ENCODE measurements at places on chromosomes 1 and 21. TPM values are rescaled to one million over a fixed set of nuclear protein-coding genes. Genes with fewer than 3 reads are reported as not detected.

DNA sequence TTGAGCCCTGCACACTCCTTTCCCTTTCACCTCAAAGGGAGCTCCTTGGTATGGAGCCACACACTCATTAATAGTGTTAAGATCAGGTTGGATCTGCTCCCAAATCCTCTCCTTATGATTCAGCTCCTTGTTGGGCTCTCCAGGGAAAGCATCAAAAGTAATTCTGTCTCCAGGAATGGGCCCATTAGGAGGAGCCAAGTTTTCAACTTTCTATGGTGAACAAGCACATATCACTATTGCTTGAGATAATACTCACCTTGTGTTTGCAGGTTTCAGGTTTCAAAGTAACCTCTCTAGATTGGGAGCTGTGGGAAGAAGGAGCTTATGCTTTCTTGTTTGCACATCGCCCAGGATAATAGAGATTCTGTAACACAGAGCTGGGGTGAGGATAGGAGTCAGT is 164.8 kb downstream of the TNFSF18 start:
- no peak overlapping the region for H3K4me3 ChIP-seq
- no peak for DNase-seq
- H3K4me1 ChIP-seq = peaks cover 19% of the 10 kb centered on the region
- H3K36me3 ChIP-seq = no peaks in the 10 kb centered on the region
- H3K27me3 ChIP-seq = peaks cover 87% of the 10 kb centered on the region

MANEAL gene
- 4.5 TPM for total RNA-seq

DNA sequence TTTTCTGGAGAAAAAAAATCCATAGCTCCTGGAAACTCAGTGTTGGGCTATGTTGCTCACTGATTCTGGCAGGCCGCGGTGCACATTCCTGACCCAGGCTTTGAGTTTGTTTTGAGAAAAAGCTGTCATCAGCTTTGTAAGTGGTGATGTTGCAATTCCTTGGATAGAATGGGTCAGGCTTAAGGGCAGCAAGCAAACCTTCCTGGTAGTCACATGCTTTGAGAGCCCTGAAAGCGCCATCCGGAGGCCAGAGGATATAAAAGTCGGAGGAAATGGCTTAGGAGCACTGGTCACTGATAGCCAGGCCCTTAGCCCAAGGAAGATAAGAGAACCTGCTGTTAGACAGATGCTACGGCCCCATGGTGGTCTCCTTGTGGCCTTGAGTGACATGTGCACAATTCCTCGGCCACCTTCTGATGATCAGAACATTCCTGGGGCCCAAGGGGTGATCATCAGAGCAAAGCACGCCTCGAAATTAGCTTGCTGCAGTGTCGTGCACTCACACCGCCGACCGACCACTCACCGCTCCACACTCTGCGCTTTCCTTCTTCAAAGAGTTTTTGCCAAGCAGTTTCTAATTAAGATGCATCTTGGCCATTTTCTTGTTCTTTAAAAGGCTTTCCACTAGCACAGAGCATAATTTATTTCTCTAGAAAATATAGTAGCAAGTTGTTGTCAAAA is 78.6 kb downstream of the MAN1C1 start:
- H3K4me3 ChIP-seq = no peak overlapping the region
- H3K27ac ChIP-seq = no peak overlapping the region
- H3K4me1 ChIP-seq = peaks cover 18% of the 10 kb centered on the region
- H3K27me3 ChIP-seq = peaks cover 45% of the 10 kb centered on the region
- no peaks in the 10 kb centered on the region for H3K36me3 ChIP-seq
- DNase-seq = no peak

- no peak overlapping the region for H3K27ac ChIP-seq
- DNase-seq = no peak
- no peaks in the 10 kb centered on the region for H3K36me3 ChIP-seq
- H3K4me1 ChIP-seq = peaks cover 3% of the 10 kb centered on the region
- peaks cover 3% of the 10 kb centered on the region for H3K27me3 ChIP-seq
Observed at GRCh38 chr1:197036861-197037260, 30.2 kb downstream of the F13B start.

NMNAT2 gene
- not detected for total RNA-seq

DNA sequence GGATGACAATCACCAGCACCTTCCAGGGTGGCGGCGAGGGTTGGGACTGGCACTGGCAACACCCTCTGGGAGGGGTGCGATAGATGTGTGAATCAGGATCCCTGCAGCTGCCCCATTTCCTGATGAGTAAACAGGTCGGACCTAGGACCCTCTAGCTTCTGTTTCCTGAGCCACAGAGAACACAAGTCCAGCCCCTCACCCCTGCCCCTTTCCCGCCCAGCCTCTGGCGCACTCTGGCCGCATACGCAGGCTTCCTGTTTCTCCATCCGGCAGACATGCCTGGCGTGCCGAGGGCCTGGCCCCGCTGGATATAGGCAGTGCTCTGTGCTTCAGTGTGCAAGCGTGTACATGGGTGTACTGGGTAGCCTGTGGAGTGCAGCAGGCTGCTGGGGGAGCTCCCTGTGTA is 4.6 kb downstream of the PEAR1 start:
- H3K27ac ChIP-seq = peak overlapping the region; percentile 38
- no peak for DNase-seq
- peaks cover 12% of the 10 kb centered on the region for H3K4me1 ChIP-seq
- H3K27me3 ChIP-seq = peaks cover 52% of the 10 kb centered on the region

TMEM51 gene
- total RNA-seq = not detected

DNA sequence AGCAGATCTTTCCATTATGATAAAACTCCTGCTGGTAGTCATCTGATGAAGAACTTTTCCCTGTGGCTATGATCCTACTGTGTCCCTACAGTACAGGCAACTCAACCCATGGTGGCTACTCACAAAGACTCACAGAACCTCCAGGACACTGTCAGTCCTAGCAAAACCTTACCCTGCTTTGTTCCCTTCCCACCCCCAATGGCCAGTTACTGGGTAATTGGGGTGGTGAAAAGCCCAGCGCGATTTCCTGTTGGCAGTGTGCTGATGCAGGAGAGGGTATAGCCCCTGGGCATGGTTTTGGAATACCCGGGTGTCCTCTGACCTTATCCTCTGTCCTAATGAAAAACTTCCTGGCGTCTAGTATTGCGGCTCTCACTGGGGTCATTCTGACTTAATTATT is 533 bp upstream of the RGL1 start:
- H3K4me1 ChIP-seq = peaks cover 19% of the 10 kb centered on the region
- no peak overlapping the region for H3K27ac ChIP-seq
- H3K27me3 ChIP-seq = peaks cover 23% of the 10 kb centered on the region
- DNase-seq = no peak

NBPF4 gene
- not detected for total RNA-seq

ADORA1 gene
- total RNA-seq = not detected

GRCh38 chr1:39899611-39900538 is 1.8 kb downstream of the MYCL start:
- H3K36me3 ChIP-seq = no peaks in the 10 kb centered on the region
- H3K4me1 ChIP-seq = peaks cover 7% of the 10 kb centered on the region
- no peak for DNase-seq

- H3K36me3 ChIP-seq = no peaks in the 10 kb centered on the region
- no peaks in the 10 kb centered on the region for H3K27me3 ChIP-seq
- H3K4me3 ChIP-seq = no peak overlapping the region
- DNase-seq = no peak
Observed at GRCh38 chr1:60273185-60273584, 199.6 kb upstream of the C1orf87 start.
